ENCODE measurements at places on chromosomes 2 and 18. TPM values are rescaled to one million over a fixed set of nuclear protein-coding genes. Genes with fewer than 3 reads are reported as not detected.
A peak's percentile ranks its signal among the peaks of the same experiment; 100 is the strongest.

DNA sequence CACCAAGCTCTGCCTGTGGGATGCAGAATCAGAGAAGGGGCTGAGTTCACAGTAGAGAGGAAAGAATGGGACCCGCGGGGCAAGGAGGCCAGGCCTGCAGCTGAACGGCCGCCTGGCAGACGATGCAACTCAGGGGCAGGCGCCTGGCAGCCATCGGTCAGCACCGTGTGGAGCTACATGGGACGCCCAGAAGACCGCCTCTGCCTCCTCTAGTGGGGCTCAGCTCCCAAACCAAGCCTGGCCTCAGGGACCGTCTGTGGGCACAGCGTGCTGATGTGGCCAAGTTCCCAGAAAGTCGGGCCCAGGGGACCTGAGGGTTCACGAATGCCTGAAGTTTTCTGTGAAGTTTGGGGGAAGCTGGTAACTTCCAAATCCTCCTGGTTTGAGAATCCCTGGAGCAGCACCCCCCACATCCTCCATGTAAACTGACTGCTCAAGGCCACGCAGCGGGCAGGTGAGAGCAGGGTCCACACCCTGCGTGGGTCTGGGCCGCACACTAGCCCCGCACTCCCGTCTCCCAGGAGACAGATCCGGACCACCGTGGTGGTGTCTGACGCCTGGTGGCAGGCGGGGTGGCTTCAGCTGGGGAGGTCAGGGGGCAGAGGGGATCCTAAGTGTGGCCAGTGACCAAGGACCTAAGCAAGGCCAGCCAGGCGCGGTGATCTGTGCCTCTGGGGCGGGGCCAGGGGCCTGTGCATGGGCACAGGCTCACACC lies 14.6 kb downstream of the SNORC start:
- no peak for DNase-seq

- no peak for DNase-seq
Measured at GRCh38 chr2:237229905-237230304, 144.2 kb downstream of the COPS8 start.

Gene KCNG2
- 1.4 TPM for total RNA-seq

DNA sequence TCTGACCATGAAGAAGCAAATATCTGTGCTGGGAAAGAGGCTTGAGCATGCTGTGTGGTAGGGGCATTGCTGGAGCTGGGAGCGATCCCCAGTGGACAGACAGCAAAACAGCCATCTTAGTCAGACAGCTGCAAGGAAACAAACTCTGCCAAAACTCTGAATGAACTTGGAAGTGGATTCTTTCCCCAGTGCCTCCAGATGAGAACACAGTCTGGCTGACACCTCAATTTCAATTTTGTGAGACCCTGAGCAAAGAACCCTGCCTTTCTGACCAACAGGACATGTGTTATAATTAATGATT lies 23.2 kb upstream of the FAP start:
- no peak for DNase-seq

Gene ABCG8
- 1.1 TPM for total RNA-seq

- DNase-seq, result no peak
Measured at GRCh38 chr2:10374362-10374943, 71.7 kb downstream of the HPCAL1 start.

GRCh38 chr2:118557016-118557415 lies 290.4 kb downstream of the EN1 start:
- no peak for DNase-seq

GRCh38 chr18:4444306-4444705 lies 10.8 kb downstream of the DLGAP1 start:
- no peak for DNase-seq

GRCh38 chr2:159108181-159108893 lies 139.9 kb downstream of the TANC1 start:
- no peak for DNase-seq

- DNase-seq, result no peak
Measured at GRCh38 chr2:8380566-8380965, 301.3 kb upstream of the ID2 start.

- DNase-seq, result no peak
Measured at GRCh38 chr18:23243816-23244215, 108.5 kb downstream of the CABLES1 start.

DNA sequence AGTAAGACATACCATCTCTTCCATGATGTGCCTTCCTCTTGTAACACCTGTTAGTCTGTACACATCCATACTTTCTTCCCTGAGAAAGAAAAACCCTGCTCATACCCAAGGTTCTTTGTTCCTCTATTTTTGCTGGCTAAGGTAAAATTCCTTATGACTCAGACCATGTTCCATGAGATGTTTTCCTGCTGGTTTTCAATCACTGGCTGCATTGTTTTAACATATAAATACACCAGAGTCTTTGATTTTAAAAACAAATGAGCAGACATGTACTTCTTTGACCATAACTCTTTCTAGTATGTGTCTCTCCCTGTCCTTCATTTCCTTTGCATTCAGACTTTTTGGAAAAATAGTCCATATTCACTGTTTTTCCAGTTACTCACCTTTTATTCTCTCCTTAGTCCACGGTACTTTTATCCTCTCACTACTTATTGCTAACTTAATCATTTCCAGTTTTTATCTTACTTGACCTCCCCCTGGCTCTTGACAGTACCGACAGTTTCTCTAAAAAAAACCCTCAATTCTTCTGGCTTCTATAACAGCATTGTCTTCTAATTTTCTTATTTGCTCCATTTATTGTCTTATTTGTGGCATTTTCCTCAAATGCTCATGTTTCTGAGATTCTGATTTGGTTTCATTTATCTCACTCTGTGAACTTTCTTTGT lies 4.3 kb downstream of the VAPA start:
- no peak for DNase-seq

Gene TSPYL6
- 0.17 TPM for total RNA-seq

GRCh38 chr2:113117541-113118262 lies 9.7 kb upstream of the IL1RN start:
- DNase-seq, result no peak

DNA sequence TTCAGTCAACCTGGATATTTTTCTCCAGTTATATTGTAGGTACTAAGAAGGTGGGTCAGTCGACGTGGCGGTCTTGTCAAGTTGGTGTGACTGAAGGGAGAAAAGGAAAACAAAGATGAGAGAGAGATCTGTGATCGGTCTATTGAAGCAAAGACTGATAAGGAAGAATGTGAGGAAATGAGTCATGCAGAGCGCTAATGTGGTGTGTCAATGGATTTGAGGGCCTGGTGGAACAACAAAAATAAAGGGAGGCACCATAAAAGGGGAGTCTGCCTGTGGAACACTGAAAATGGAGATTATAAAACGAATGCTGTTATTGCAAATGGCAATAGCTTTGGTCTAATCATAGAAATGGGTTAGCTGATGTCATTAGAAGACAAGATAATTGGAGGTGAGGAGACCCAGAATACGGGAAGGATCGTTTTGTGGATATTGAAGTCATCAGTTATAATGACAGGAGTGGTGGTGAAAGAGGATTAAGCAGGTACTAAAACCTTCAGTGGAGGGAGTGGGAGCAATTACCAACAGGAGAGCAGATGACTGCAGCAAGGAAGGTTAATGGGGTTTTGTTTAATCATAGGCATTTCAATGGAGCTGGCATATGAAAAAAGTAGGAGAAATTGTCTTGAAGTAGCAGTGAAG lies 599.1 kb upstream of the FSHR start:
- DNase-seq, result peak; percentile 17

DNA sequence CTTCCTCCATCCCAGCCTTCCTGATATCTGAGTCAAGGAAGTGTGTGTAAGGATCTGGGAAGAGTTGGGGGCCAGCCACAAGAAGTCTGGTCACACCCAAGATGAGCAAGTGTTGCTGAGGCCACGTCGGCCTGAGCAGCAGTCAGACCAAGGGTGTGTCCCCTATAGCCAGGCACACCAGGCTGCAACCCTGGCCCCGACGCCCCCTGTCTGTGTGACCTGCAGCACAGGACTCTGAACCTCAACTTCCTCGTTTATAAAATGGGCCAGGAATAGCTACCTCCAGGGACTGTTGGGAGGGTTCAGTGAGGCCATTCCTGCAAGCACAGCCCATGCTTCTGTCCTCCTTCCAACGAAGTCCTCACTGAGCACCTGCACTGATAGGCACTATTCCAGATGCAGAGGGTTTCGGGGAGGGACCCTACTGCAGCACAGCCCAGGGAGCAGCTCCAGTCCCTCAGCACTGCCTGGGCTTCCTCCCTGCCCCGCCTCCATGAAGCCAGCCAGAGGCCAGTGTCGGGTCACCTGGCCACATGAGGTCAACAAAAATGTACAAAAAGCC lies 13.3 kb downstream of the LIMS2 start:
- DNase-seq, result no peak

DNA sequence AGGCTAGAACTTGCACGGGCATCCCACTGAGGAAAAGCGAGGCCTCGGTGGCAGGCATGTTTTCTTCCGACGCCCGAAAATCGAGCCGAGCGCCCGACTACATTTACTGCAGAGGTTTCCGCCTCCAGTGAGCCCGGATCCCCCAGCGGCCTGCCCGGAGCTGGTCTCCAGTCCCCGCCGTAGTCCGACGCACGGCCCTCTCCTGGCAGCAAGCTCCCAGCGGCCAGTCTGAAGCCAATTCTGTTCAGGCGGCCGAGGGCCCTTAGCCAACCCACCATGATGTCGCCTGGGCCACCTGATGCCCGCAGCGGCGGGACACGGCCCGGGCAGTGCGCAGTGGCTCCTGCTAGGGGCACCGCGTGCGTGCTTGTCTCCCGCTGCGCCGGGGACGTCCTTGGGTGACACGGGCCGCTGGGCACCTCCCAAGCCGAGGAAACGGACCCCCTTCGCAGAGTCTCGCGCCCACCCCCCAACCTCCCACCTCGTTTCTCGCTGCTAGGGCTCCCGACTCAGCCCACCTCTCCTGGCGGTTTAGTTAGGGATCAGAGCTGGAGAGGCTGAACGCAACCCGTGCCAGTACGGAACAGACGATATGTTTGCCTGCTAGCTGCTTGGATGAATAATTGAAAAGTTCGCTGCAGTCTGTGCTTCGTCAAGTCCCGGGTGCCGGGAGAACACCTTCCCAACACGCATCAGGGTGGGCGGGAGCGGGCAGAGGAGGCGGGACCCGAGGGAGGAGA lies 5.3 kb downstream of the ONECUT2 start:
- DNase-seq, result no peak

Gene MBOAT2
- total RNA-seq, result 116 TPM

- no peak for DNase-seq
Measured at GRCh38 chr2:49162151-49162550, 7.8 kb upstream of the FSHR start.

Gene TMEFF2
- total RNA-seq, result 14.0 TPM

DNA sequence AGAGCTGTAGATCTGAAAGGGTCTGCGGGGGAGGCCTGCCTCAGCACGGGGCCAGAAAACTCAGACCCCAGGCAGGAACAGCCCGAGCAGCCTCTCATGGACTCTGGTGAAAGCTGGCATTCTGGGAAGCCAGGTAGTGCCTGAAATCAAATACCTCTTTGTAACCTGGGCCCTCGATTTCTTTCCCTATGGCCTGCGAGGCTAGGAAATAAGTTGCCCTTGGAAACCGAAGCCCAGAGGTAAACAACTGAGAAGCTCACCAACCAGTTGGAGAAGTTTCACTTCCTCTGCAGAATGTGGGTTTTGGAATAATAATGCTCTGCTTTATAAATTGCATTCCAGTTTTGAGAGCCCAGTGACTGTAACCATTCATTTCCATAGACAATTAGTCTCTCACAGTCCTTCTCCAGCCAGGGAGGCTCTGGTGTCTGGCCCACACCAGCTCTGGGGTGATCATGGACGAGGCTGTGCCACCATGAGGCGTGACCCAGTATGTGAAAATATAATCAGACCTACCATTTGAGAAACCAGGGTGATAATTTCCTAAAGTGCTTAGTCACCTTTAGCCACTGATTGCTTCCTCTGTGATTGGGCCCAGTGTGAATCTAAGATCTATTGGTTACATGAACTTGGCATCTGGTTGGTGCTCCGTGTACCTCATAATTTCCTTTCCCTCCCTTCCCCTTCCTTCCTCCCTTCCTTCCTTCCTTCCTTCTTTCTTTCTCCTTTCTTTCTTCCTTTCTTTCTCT lies 133.1 kb upstream of the PELI1 start:
- DNase-seq, result no peak

Gene GALR1
- 0.72 TPM for total RNA-seq

GRCh38 chr2:159775021-159775420 lies 23.0 kb downstream of the CD302 start:
- no peak for DNase-seq

- no peak for DNase-seq
Measured at GRCh38 chr18:33372442-33372841, 68.1 kb downstream of the CCDC178 start.

Gene POTEE
- total RNA-seq, result 0.40 TPM

Data from spinal cord (tissue), 10 donors.